ENCODE measurements at places on chromosomes 3 and 15.

DNA sequence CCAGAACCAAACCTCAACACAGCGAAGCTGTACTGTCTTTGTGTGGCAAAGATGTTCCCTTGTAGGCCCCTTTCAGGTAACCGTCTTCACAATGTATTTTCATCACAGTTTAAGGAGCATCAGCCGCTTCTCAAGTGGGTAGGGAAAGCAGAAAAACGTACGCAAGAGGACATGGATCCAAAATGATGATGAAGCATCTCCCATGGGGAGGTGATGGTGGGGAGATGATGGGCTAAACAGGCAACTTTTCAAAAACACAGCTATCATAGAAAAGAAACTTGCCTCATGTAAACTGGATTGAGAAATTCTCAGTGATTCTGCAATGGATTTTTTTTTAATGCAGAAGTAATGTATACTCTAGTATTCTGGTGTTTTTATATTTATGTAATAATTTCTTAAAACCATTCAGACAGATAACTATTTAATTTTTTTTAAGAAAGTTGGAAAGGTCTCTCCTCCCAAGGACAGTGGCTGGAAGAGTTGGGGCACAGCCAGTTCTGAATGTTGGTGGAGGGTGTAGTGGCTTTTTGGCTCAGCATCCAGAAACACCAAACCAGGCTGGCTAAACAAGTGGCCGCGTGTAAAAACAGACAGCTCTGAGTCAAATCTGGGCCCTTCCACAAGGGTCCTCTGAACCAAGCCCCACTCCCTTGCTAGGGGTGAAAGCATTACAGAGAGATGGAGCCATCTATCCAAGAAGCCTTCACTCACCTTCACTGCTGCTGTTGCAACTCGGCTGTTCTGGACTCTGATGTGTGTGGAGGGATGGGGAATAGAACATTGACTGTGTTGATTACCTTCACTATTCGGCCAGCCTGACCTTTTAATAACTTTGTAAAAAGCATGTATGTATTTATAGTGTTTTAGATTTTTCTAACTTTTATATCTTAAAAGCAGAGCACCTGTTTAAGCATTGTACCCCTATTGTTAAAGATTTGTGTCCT, 60.0 kb downstream of the AAGAB start:
- no peak for DNase-seq

DNA sequence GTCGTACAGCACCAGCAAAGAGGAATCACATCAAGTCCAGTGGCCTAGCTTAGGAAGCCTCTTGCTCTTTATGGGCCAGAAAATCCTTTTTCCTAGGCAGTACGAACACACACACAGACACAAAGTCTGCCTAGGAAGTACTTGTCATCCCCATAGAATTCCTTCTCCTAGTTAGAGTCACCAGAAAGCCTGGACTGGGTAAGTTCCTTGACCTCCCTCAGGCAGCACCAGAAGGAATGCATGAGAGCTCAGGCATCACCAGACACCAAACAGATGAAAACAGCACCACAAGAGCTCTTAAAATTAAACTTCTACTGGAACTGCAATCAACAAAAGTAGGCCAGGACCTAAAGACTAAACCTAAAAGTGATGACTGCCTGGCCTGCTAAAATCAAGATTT, 192.9 kb upstream of the CCDC54 start:
- no peak for DNase-seq

GRCh38 chr3:32593903-32594525, 23.4 kb upstream of the DYNC1LI1 start:
- no peak for DNase-seq

GRCh38 chr3:17877299-17877698, 134.9 kb upstream of the TBC1D5 start:
- DNase-seq, result no peak

DNA sequence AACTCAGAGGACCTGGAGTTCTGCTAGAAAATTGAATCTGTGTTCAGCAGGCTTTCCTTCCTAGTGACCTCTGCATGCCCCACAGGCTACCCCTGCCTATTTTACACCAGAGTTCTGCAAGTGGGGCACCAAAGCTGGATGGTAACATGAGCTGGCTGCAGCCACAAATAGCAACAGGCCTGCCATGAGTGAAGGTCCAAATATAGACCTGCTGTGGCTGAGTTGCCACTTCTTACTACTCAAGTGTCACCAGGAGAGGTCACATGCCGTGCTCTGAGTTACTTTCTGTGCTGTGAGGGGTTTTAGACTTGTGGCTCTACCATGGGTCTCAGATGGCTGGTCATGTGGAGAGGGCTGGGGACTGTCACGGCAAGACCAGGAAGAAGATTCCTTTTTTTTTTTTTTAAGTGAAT, at the start of gene FSD2:
FSD2 (minus strand) TSS at position 76 of the 413 bp plus-strand sequence. CDS start 18,679 bp downstream, outside the sequence.
- DNase-seq, result no peak

DNA sequence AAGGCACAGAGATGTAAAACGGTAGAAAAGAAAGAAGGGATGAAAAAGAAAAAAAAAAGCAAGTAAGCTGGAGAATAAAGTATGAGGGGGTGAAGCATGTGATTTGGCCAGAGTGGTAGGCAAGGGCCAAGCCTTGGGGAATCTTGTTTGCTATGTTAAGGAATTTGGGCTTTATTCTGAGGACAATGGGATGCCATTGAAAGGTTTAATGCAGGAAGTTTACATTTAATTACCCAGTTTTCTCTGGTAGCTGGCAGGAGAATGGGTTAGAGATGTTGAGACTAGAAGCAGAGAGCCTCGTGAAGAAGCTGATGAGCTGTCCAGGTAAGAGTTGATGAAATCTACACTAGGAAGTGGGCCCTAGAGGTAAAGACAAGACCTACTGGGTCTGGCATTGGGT, 455.9 kb downstream of the PDCD6IP start:
- DNase-seq, result no peak

- no peak for DNase-seq
Observed at GRCh38 chr15:25170781-25171110, 216.0 kb downstream of the SNRPN start.
